ENCODE measurements at places on chromosomes 2 and 18. TPM values are rescaled to one million over a fixed set of nuclear protein-coding genes. Genes with fewer than 3 reads are reported as not detected.

DNA sequence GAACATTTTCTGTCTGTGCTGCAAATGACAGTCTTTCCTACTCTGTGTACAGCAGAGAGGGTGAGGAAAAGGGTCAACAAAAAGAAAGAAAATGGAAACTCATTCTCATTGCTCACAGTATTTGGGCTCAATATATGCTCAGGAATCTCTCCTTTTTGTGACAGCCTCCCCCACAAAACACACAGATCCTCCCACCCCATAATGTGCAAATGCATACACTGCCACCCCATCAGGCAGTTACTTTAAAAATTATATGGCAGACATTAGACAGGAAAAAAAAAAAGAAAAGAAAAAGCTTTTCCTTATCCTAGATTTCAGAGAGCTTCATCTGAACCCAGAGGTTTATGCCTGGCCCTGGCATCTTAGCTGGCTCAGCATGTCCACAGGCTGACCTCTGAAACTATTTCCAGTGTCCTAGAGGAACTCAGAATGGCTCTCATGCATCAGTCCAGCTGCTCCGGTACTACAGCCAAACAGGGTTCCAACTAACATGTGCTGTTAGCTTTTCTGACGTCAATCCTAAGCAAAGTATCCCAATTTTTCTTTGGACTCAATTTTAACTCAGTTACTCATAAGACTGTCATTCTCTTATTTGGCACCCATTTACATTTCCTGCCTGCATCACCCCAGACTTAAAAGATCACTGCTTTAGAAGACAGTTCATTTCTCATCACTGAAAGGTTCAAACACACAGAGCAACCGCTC, 105.9 kb downstream of the RBMS1 start:
- no peak for DNase-seq

DNA sequence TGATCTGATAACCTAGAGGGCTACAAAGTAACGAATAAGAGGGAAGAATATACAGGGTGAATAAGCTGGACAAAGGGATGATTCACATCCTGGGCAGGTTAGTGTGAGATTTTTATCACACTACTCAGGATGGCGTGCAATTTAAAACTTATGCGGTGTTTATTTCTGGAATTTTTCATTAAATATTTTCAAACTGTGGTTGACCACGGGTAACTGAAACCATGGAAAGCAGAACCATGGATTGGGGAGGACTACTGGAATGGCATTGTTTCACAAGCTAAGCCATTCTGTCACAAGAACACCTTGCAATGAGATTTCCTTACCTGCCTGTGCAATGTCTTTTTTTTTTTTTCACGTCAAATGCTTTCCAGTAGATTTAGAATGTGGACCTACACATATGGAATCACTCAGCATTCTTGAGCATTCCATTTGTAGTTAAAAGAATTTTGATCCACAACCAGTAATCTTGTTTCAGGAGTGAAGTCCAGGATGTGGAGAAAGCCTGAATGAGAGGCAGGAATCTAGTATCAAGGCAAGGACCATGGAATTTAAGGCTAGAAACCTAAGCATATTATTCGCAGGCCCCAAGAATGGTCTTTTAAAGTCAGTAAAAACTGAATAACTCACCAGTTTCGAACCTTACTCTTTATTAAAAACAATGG, 8.0 kb upstream of the CDK15 start:
- no peak for DNase-seq

GRCh38 chr18:76803814-76804213, 18.5 kb upstream of the ZNF236 start:
- DNase-seq = no peak

DNA sequence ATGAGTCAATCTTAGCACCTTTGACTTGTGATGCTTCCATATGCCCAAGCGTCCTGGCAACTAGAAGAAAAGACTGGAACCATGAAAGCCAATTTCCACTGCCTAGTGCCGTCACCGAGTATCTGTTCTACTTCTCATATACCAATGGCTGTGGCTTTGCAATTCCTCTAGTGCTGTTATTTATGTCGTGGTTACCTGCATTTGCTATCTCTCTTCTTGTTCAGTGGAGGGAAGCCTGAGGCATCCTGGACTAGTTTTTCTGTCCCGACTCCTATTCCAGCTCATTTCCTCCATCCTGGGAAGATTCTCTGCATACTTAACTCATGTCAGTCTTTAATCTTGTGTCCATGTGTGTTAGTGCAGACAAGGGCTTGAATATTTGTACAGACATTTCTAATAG, 117.9 kb downstream of the FEZ2 start:
- no peak for DNase-seq

GRCh38 chr2:234840336-234840735, 111.5 kb upstream of the SH3BP4 start:
- peak; percentile 87 for DNase-seq

GRCh38 chr2:106108351-106108750, 85.8 kb downstream of the UXS1 start:
- no peak for DNase-seq

Gene TMEM178A
- 106 TPM for polyA plus RNA-seq

DNA sequence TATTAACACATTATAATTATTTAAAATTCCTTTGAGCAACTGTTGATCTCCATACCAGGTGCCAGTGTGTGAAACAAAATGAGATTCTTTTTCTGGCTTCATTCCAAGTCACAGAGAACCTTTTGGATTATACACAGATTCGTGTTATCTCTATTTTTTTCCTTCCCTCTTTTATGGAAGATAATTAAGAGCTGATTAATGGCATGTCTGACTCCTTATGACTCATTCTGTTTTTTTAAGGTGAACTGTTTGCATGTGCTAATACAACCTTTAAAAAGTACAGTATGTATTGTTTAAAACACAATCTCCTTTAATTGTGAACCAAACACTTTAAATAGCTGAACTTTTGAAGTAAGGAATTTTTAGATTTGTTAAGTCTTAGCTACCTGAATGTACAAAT, 39.3 kb downstream of the PELI1 start:
- DNase-seq = no peak

DNA sequence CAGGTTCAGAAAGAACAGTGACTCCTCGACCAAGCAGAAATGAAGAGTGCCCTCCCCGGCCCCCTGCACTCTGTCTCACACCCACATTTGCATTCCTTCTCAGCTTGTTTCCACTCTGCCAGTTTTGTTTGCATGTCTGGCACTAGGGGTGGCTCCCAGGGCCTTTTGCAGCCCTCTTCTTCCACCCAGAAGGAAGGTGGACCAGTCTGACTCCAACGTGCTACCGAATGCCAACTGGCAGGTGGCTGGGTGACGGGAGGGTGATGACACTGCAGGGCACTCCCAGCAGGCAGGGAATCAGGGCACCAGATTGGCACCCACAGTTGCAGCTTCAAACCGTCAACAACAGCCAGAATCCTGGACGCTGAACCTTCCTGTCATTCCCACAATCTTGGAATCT, 371.1 kb downstream of the TXNL1 start:
- no peak for DNase-seq

Gene SMYD1
- not detected for polyA plus RNA-seq

DNA sequence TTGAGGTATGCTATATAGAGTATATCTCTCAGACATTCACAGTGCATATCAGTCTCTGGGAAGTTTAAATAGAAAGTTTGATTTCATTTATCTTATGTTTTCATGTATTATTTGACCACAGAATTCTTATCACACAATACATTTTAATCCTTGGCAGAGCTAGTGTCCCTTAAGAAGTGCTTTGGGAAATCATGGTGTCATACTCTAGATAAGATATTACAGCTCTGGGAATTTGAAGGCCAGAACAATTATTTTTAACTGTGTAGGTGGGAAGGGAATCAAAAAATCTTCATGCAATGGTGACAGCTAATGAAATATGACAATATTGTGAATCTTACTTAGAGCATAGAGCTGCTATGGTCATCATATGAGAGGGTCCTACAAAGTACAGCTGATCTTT, 451.3 kb upstream of the FAM98A start:
- DNase-seq = no peak

GRCh38 chr2:11572996-11573395, 39.2 kb downstream of the GREB1 start:
- no peak for DNase-seq

- no peak for DNase-seq
Measured at GRCh38 chr2:131754929-131755720, 227.4 kb downstream of the CCDC74A start.

DNA sequence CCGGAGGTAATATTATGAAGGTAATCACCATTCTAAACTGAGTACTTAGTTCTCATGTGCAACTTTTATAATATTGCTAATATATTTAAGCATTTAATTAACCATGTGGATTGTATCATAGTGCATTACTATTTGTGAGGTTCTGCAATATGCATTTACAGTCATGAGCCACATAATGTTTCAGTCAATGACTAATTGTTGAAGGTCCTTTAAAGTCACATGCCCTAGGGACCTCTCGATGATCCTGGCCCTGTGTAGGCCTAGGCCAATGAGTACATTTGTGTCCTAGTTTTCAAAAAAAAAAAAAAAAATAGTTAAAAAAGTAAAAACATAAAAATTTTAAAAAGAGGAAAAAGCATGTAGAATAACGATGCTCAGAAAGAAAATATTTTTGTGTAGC, 298.0 kb downstream of the DSEL start:
- DNase-seq = no peak

Gene TMEM87B
- 23.3 TPM for polyA plus RNA-seq

Data from left renal pelvis (tissue), 4 donors.